Right ventricle myocardium superior (tissue), 1 donor: ENCODE measurements at places on chromosomes 7 and 10. TPM values are rescaled to one million over a fixed set of nuclear protein-coding genes. Genes with fewer than 3 reads are reported as not detected.

COL1A2 gene
- total RNA-seq = 62.9 TPM

CYP2E1 gene
- 1.00 TPM for total RNA-seq

ANKRD30A gene
- total RNA-seq = not detected

SRRM3 gene
- 16.3 TPM for total RNA-seq

EGFR gene
- 10.1 TPM for total RNA-seq

TMEM196 gene
- not detected for total RNA-seq

ZNF33A gene
- 19.1 TPM for total RNA-seq

DPYSL4 gene
- total RNA-seq = 31.7 TPM

DNA sequence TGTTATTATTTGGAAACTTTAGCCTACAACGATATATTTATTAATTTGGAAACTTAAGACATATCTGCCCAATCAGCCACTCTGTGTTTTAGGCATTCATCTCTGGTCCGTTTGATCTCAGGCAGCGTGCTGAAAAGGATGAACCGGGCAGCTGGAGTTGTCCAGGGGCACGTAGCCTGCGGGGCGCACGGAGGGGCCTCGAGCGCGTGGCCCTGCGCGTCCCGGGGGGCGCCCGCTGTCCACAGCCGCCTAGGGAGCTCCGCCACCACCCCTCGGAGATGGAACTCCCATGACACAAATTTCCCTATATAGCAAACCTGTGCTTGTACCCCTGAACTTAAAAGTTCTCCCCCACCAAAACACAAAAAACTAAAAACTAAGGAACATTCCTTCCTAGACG lies 24.3 kb upstream of the MKI67 start:
- DNase-seq = no peak

GRCh38 chr10:110568055-110568735 lies 700 bp downstream of the SMC3 start:
- peak; percentile 46 for DNase-seq

GRCh38 chr7:54615-55014 lies 137.8 kb upstream of the FAM20C start:
- no peak for DNase-seq

- DNase-seq = no peak
These were observed 131.6 kb downstream of the DIP2C start for GRCh38 chr10:557792-558328.

GRCh38 chr7:157691586-157692459 lies 355.0 kb downstream of the DNAJB6 start:
- DNase-seq = no peak

GRCh38 chr7:30116771-30117170 lies 18.0 kb upstream of the MTURN start:
- DNase-seq = no peak

DNA sequence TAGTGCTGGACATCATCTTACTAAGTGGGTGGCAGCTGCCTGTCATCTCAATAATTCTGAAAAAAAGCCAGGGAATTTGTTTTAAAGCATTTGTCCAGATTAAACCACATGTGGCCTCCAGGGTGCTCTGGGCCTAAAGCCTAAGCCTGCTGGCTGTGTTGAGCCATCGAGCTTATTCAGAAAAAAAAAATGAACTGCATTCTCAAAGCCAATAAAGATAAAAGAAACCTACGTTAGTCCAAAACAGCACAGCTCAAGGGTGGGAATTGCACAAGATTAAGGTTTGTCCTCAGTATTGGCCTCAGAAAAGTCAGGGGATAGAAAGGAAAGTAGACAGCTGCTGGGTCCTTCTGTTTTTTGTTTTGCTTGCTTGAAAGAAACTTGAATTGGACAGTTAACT lies 22.6 kb upstream of the PRTFDC1 start:
- DNase-seq = peak; percentile 75

DNA sequence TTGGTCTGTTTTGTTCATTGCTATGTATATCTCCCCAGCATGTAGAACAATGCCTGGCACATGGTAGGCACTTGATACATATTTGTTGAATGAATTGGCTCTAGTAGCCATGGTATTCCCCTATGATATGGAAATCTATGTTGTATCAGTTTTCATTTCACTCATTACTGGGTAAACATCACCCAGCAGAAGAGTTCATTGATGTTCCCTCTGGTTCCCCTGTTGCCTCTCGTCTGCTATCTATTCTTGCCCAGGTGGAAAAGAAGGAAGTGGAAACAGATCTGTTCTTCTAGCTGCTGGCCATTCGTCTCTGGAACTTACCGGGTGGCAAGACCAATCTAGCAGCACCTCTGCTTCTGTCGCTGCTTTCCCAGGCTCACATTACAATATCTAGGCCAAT lies 71.5 kb downstream of the LRRC4 start:
- DNase-seq = no peak

DNA sequence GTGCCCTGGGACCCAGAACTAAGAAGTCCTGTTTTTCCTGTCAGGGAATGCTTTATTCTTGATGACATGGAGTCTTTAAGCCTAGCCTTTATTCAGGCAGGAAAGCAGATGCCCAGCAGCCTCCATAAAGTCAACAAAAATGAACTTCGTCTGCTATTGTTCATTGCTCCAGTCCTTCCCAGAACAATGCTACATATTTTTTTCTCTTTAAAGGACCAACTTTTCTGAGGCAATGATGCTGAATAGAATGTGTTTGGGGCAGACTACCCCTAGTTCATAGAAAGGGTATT lies 47.6 kb upstream of the PDCD4 start:
- DNase-seq = no peak

- DNase-seq = peak; percentile 73
These were observed 8.8 kb upstream of the EPHB4 start for GRCh38 chr7:100835903-100836811.

DNA sequence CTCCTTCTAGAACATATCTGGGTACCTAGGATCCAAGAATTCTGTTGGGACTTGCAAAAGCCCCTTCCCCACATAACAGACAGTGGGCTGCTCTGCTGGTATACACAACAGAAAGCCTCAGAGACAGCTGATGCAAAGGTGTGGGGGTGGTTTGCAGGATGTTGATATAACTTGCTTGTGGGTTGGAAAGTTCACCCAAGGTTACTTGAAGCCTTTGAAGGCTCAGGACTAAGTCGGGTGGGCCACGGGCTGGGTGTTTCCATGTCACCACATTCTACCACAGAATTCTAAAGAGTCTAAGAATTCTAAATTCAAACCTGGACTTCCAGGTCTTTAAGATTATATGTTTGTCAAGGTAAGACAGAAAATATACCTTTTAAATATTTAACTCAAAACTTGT lies 7.4 kb upstream of the NRCAM start:
- no peak for DNase-seq

DNA sequence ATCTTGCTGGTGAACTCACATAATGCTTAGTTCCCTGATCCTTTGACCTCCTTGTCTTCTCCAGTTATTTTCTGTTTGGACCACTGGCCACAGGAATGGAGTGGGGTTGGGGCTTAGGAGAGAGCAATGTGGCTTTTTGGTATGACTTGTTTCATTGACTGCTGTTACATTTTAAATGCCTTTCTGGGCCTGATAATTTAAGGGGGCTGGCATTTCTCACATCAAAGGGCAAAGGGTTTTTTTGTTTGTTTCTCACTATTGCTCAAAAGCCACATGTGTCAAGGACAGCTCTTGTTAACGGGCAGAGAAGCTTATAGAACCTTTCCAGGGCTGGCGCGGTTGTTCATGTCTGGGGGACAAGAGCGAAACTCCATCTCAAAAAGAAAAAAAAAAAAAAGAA lies 161.2 kb upstream of the TNRC18 start:
- DNase-seq = no peak

DNA sequence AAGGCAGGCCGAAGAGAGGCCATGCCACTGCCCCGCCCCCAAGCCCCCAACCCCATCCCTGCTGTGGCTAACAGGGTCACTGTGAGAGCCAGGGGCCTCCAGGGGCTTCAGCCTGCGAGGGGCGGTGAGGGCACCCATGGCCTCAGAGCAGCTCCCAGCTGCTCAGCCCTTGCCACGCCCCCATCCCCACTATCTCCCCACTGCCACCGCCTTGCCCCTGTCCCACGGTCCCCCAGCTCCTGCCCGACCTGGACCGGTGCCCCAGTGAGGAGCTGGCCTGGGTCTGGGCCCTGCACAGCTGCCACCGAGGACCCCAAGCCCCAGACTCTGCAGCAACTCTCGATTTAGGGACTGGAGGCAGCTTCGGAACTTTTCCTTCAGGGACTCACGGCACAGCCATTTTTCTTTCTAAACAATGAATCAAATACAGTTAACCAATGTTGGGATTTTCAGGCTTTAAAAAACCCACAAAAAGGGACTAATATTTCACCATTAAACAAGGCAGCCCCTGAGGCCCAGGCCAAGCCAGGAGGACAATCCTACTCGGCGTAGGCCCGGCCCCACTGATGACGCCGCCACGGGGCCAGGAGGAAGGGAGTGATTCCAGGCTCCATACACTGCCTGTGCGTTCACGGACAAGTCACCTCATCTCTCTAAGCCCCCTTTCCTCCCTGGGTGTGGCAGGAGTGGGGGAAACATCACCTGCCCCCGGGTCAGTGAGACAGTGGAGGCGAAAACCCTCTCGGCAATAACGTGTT lies 237.1 kb downstream of the ELFN1 start:
- DNase-seq = no peak

- DNase-seq = no peak
These were observed 125.3 kb downstream of the ADARB2 start for GRCh38 chr10:1611936-1612550.
